ENCODE measurements at places on chromosomes 6 and 20.

DNA sequence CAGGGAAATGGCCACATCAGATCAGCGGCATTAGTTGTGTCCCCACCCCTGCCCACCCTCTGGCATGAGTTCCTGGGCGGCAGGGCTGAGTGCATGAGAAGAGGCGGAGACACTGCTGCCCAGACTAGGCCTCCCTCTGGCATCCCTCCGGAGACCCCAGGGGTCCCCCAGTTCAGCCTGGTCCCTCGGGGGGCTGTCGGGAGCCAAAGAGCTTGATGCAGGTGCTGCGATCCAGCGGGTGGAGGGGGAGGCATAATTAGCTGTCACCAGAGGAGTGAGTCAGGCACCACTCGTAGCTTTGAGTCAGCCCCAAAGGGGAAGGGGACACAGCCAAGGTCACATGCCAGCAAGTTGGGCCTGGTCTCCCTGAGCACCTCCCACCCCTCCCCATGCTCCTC, 34.5 kb downstream of the DLGAP4 start:
- DNase-seq: no peak

GRCh38 chr6:17865798-17866725, 121.4 kb downstream of the KIF13A start:
- DNase-seq: no peak

DNA sequence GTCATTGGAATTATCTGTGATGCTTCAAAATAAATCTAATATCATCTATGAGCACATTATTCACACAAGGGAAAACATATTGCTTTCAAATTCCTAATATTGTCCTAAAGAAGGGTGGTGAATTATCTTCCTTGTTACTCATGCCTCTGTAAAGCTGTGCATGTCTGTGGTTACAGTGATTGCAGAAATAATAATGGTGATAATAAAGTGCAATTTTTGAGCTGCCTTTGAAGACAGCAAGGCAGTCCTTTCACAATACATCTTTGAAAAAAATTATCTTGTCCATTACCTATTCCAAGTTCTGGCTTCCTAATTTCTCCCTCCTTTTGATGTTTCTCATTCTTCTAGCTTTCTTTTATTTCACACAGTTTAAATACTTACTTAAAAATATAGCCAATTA, 442.1 kb upstream of the EYS start:
- no peak for DNase-seq

DNA sequence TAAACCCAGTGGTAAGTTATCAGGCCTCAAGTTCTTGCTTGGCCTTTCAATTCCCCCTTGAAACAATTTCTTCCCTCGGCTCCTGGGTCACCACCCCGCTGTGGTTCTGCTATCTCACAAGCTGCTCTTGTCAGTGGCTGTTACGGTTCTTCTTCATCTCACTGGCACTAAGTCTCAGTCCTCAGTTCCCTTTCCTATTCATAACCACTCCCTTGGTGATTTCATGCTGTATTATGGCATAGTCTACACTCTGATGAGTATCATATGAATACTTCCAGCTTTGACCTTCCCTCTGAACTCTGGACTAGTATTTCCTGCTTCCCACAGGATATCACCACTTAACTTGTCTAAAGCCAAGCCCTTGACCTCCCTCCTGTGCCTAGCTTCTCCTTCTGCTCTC, 7.9 kb downstream of the TAAR1 start:
- no peak for DNase-seq

All from GM10248 (cell line).